SW480 (cell line): ENCODE measurements at places on chromosomes 5 and 9.

DNA sequence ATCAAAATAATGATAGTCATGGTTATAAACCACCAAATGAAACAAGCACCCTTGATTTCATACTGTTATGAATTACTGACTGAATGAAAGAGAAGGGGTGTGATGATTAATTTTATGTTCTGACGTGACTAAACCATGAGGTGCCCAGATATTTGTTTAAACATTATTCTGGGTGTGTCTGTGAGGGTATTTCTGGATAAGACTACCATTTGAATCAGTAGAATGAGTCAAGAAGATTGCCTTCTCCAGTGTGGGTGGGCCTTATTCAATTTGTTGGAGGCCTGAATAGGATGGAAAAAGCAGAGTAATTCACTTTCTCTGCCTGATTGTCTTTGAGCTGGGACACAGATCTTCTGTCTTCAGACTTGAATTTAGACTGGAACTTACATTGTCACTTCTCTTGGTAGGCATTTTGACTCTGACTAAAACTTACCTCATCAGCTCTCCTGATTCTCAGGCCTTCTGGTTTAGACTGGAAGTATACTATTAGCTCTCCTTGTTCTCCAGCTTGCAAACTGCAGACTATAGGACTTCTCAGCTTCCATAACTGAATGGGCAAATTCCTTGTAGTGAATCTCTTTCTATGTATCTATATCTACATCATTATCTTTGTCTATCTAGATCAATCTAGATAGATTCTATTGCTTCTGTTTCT lies 321.9 kb upstream of the TARS1 start:
- DNase-seq, result no peak

- no peak for DNase-seq
Measured at GRCh38 chr9:20419533-20419932, 202.8 kb downstream of the MLLT3 start.

GRCh38 chr5:74516211-74516636 lies 124.3 kb downstream of the ENC1 start:
- peak; percentile 6 for DNase-seq

DNA sequence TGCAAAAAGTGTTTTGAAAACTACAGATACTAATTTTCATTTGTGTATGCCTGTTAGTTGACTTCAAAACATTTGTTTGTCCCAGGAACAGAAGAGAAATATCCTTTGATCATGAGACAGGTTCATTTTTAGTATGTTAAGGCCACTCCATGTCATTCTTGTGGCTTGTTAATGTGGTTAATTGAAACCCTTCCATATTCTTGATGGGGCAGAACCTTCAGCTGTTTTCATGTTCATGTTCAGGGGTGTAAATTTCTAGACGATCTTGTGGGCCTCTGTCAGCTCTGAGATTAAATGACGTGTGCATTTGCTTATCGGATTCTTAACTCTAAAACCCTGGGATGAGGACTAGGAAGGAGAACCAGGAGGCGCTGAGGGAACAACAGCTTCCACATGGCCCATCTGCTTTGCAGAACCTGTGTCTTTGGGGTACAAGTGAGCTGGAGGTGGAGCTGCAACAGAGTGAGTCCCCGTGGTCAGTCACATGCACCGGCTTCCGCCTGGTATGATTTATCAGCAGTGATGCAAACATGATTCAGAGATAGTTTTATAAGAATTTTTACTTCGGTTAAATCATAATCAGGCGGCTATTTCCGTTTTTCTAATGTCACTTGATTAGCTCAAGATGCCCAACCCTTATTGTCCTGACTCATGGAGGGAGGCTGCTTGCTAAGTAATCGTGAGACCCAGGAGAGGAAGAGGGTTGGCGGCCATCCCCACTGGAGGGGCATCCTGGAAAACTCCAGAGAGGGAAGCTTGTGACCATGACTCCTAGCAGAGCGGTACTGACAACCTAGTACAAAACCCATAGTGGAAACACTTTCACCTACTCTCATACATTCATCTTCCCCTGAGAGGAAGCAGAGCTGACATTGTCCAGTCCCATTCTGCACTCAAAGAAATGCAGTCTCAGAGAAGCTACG lies 138.4 kb downstream of the C9orf152 start:
- peak; percentile 28 for DNase-seq

DNA sequence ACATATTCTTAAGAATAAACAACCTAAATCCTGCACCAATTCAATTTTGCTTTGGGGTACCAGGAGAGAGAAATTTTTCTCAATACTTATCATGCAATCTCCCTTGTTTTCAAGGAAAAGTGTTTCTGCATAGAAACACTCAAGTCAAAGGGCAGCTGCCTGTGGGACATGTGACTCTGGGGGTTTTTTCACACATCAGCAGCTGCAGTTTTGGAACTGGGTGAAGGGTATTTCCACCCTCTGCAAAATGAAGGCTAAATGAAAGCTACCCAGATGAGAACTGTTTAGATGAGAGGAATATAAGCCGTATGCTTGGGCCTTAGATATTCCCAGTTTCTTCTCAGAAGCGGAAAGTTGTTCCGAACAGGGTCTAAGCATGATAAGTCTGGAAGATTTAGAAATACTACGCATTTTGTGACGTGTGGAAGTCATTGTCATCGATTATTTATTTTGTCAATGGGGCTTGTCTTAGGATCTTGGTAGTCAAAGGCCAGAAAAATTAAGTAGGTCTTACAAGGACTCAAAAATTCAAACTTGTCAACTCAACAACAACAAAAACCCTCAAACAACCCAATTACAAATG lies 64.3 kb upstream of the BOD1 start:
- no peak for DNase-seq

GRCh38 chr9:3902631-3903030 lies 376.8 kb upstream of the RFX3 start:
- DNase-seq, result no peak

DNA sequence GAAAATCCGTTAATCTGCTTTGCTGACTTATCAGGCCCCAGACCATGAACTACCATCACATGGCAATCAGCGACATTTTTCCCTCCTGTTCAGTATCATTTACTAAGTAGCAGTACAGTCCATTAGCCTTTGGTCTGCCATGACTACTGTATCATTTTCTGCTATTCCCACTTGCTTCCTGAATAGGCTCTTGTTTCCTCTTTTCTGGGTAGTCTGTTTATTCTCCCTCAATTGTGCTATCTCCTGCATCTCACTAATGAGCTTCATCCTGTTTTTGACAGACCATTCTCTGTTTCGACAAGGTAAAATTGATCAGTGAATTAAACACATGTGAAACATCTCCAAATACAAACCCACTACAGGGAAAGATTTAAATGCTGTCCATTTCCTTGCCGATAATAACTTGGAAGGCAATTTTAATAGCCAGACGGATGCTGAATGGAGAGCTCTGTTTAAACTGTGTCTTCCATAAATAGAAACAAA lies 263.5 kb upstream of the ANKRD55 start:
- DNase-seq, result no peak

DNA sequence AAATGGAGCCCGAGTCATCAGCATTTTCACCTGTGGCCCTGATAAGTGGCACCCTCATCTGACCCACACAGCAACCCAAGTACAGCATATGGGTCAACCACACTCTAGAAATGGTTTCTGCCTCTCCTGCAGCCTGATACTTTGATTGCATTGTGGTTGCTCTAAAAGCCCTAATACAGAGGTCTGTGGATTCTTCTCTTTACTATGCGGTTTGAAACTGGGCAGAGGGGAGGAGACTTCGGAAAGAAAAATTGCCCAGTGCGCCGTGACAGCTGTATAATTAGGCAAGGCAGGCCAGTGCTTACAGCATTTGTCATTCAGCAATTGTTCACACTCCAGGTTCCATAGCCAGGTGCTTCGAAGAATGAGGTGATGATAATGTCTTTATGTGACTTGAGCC lies 361.0 kb downstream of the NFIB start:
- DNase-seq, result peak; percentile 86

DNA sequence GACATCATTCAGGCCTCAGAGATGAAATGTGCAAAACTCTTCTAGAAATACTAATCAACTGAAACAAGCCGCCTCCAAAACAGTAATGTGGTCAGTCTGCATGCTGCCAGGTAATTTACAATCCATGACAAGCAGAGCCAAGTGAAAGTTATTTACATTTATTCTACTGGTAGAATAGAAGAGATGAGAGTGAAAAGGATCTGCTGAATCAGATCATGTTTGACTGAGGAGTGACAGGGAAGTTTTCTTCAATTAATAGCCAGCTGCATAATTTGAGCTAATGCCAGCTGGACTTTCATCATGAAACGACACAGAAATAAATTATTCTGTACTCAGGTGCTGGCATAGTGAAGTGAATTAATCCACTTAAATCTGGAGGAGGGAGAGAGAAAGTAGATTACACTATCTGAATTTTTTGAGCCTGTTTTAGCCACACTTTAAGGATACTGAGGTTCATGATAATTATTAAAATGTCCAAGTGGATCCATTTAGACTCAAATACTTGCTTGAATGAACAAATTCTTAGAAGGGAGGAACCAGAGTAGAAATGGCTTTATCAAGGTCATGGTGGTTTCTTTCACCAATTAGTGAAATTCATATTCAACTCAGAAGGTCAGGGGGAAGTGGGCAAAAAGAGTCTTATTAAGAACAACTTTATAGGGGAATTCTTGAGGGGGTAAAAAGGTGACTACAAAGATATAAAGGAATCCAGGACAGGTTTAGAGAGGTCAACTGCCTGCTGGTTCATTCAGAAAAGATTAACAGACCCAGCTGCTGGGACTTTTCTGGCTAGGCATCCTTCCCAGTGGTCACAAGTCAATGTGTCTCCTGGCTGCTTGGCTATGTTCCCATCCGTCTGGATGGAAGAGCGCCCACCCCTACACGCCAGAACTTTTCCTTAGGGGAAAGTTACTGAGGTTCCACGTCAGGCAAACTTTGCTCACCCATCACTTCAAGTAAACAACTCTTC lies 350.4 kb downstream of the PDE4D start:
- no peak for DNase-seq

DNA sequence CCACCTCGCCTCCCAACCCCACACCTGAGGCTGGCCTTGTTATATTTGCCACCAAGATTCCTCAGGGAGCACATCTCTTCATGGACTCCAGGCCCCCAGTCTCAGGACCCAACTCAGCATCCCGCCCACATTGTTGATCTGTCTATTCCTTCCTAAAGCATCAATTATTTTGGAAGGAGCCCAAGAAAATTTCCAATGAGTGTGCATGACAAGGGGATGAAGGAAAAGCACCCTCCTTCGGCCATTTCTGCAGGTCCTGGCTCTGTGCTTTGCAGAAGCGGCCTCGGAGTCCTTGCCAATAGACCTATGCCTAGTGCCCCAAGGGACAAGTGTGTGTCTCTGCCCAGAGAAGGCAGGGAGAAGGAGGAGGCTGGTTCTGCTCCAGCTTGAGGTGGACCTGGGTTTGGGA lies 273.2 kb downstream of the GADD45G start:
- DNase-seq, result no peak

DNA sequence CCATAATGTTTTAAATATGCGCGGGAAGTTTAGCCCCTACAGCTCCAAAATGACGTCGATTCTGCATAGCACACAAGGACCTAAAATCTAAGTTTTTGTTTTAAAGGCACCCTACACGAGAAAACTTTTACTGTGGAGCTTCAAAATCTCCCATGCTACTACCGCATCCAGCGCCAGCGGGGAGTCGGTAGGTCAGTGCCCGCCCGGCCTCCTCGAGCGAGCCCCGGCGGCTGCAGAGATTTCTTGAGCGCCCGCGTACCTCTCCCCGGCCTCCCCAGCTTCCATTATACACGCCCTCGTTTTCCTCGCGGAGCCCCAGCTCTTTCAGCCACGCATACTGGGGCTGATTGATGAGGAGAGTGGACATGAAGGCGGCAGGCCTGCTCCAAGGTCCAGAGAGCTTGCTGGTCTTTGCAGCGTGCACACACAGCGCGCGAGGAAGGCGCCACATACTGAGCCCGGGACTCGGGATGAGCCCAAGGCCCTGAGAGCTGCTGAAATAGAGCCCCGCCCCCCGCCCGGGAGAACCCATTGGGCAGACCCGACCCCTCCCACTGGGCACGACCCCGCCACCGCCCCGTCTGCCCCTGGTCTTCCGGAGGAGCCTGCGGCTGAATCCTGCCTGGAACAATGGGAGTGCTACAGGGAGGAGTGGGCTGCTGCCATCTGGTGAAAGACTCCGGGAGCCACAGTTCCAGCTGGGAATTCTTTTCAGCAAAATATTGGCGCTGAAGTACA lies at the start of gene ALDH7A1:
ALDH7A1 (minus strand) TSS at position 472 of the 738 bp plus-strand sequence; CDS start at position 451, 21 bp downstream.
- peak; percentile 98 for DNase-seq

DNA sequence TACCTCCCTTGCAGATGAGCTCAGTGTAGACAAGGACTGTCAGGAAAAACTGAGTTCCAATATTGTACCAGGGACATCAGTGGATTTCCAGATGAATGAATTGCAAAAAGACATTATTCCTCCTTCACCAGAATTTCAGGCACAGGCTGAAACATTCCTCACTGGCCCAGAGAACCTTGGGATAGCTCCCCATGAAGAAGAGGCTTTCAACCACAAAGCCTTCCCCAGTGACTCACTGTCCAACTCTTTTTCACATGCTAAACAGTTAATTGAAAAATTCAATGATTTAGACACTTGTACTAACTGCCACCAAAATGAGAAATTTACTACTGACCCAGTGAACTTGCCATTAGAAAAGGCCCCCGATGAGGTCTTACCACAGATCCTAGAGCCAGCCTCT lies 144.5 kb downstream of the UNC13B start:
- no peak for DNase-seq
